Neural progenitor cell (in vitro differentiated cells): ENCODE measurements at places on chromosomes 2 and 18. TPM values are rescaled to one million over a fixed set of nuclear protein-coding genes. Genes with fewer than 3 reads are reported as not detected.

The RAB17 gene
- 0.43 TPM in 1 of 2 replicates, not detected in the other for total RNA-seq

The MBOAT2 gene
- 56.1 and 84.0 TPM in 2 replicates for total RNA-seq

- peak; percentile 39 for DNase-seq
Measured at GRCh38 chr18:25284861-25285550, 67.0 kb downstream of the ZNF521 start.

The MC4R gene
- 0.15 and 0.19 TPM in 2 replicates for total RNA-seq

The RNU2-63P gene
- not detected in 2 replicates for total RNA-seq

The RNF103 gene
- total RNA-seq = 15.9 and 26.5 TPM in 2 replicates

The SERPINB10 gene
- total RNA-seq = not detected in 2 replicates

- no peak for DNase-seq
Measured at GRCh38 chr2:237044281-237044680, 41.4 kb upstream of the COPS8 start.

DNA sequence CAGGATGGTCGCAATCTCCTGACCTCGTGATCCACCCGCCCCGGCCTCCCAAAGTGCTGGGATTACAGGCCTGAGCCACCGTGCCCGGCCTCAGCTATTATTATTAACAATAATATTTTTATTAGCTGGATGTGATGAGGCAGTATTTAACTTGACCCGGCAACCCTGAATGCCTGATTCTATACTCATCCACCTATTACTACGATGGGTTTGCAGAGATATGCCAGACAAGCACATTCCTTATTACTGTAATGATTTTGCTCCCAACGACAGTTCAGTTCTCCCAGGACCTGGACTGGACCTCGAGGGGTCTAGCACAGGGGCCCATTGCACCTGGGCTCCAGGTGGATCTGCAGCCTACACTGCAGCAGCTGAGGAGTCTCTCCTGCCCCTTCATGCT is 32.6 kb downstream of the BMP10 start:
- DNase-seq = no peak

The BARD1 gene
- total RNA-seq = 38.6 and 42.8 TPM in 2 replicates

- no peak for DNase-seq
Measured at GRCh38 chr2:99216096-99216495, 35.1 kb downstream of the MRPL30 start.

The ZRANB3 gene
- 20.3 and 35.9 TPM in 2 replicates for total RNA-seq

GRCh38 chr2:74072565-74072964 is 75.1 kb downstream of the BOLA3 start:
- DNase-seq = no peak

- no peak for DNase-seq
Measured at GRCh38 chr18:35172009-35172408, 68.8 kb upstream of the ZNF397 start.

GRCh38 chr2:40803900-40804299 is 352.0 kb upstream of the SLC8A1 start:
- no peak for DNase-seq

DNA sequence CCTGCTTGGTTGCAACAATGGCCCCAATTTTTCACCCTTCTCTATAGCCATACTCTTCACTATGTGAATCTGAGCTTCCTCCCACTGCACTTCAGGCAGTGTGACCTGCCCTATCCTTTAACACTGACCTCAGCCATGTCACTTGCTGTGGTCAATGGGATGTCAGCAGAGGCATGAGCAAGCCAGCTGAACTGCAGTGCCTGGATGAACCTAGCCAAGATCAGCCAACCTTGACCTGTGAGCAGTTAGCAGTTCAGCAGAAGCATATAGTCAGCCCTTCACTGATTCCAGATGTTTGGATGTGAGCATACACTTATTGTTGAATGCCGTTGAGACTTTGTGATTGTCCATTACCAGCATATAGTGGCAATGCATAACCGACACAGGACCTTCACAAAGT is 63.4 kb upstream of the BOD1L2 start:
- DNase-seq = no peak

DNA sequence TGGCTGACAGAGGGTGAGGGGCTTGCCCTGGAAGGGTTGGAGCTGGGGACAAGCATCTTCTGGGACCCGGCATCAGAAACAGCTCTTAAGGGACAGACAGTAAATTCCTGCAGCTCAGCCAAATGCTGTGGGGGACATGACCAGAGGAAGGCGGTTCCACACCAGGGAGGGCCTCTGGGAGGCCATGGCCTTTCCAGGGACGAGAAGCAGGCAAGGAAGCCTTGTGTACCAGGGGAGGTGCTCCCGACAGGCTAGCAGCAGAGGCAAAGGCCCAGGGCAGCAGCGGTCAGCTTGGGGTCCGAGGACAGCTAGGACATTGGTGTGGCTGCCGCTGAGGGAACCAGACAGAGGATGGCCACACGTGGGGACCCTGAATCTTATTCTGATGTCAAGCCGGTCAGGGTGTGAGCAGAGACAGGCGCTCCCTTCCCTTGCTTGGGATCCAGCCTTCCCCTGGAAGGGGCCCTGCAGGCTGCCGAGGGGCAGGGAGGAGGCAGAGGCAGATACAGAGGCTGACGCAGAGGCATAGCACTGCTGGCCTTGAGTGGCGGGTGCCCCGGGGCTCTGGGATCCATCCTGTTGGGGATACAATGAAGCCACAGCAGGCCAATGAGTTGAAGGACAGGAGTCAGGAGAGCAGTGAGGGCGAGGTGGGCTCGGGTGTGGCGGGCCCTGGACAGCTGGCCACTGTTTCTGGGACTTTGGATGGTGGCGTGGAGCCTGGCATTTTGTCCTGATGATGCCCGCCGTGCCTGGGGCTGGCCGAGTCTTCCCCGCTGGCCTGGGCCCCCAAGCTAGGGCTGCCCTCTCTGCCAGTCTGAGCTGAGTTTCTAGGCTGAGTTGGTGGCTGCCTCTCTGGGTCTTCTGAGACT is 64.1 kb upstream of the GPC1 start:
- no peak for DNase-seq

DNA sequence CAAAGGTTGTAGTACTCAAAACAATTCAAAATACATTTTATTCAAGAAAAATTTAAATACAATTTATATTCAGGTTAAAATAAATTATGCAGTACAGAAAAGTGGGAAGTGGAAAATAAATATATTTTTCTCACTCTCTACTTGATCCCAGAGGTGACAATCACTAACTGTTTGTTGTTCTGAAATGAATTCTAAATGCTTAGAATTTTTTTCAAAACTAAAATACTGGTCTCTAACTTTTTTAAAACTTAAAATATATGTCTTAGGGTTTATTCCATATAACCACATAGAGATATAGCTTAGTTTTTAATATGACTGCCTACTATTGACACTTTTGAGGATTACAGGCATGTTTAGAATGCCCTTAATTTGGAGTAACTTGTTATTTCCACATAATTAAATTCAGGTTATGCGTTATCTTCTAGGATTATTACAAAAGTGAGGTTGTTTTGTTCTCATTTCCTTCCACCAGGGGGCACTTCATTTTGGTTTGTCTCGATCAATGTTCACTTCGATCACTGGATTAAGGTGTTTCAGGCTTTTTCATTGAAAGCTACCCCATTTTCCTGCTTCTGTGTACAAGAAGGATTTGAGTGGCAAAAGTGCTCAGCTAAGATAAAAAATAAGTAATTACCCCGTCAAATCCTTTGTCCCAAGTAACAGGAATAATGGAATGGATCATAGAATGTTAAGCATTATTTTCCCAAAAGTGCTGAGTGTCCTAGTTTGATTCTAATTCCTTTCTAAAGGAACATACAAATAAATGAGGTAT is 27.1 kb upstream of the TFPI start:
- peak; percentile 71 for DNase-seq

DNA sequence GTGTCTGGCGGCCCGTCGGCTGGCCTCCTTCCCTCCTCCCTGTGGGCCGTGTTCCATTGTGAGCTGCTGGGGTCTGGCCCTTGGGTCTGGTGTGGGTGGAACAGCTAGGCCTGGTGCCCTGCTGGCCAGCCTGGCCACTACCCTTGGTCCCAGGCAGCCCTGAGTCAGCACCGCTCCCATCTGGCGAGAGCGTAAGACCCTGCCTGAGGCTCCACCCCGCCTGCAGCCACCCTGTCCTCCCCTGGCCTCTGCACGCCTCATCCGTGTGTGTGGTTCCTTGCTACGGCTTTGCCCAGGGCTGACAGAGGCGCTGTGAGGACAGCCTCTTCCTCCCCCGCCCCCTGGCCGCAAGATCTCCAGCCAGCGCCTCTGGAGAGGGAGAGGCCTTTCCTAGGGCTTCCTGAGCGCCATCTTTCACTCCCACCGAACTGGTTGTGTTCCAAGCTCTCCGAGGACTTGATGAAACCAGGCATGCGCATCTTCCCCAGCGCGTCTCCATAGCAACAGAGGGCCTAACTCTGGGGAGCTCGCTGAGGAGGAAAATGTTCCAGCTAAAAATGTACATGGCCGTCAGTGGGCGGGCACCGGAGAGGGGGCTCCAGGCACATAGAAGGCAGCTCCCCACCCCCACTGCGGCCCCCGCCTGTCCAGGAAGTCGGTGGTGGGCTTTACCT is 83.0 kb downstream of the STPG4 start:
- peak; percentile 70 for DNase-seq

DNA sequence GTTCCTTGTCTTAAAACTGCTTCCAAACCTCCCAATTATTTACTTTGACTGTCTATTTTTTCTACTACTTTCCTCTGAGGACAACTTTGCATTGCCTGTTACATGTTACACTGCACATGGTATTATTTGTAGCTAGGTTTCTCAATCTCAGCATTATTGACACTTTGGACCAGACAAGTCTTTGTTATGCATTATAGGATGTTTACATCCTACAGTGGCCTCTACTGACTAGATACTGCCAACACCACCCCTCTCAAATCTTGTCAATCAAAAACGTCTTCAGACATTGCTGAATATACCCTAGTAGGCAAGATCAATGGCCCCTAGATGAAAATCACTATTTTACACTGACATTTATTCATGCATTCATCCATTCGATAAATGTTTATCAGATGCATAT is 129.6 kb upstream of the DNAJC10 start:
- DNase-seq = no peak

DNA sequence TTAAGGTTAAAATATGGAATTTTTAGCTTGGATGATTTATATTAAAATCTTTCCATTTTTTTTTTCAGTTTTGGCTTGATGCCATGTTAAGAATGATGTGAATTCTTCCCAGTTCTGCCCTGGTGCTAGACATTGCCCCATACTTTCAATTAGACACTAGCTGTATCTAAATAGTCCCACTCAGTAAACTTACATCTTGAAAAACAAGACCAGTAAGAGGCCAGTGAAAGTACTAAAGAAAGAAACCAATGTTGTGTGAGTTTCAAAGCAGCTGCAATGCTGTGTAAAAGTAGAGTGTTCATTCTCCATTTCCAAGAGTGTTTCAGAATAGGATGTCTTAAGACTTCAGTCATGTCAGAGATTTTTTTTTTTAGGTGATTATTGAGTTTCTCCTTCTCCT is 40.0 kb upstream of the CYBRD1 start:
- DNase-seq = no peak

The REG3G gene
- not detected in 2 replicates for total RNA-seq

The SLC4A3 gene
- 0.88 and 3.7 TPM in 2 replicates for total RNA-seq

The MBD2 gene
- total RNA-seq = 36.5 and 42.1 TPM in 2 replicates

The ARHGAP15 gene
- total RNA-seq = 2.5 and 5.9 TPM in 2 replicates

GRCh38 chr2:120866483-120867140 is 130.9 kb downstream of the GLI2 start:
- DNase-seq = no peak
